ENCODE measurements at places on chromosomes 11 and 22.

DNA sequence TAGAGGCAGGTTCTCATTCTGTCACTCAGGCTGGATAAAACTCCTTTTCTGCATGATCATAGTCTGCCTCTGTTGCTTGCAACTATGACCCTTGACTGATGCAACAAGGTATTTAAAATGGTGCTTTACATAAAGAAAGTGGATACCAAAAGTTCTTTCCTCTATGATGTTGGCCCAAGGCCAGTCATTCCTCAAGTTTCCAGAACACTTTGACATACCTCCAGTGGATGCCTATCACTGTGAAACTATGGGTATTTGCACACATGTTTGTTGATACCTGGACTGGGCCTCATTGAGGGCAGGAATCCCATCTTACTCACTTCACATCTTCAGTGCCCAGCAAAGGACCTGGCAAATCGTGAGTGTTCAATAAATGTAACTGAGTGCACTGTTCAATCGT, 159.0 kb upstream of the ZC3H12C start:
- no peak for DNase-seq

DNA sequence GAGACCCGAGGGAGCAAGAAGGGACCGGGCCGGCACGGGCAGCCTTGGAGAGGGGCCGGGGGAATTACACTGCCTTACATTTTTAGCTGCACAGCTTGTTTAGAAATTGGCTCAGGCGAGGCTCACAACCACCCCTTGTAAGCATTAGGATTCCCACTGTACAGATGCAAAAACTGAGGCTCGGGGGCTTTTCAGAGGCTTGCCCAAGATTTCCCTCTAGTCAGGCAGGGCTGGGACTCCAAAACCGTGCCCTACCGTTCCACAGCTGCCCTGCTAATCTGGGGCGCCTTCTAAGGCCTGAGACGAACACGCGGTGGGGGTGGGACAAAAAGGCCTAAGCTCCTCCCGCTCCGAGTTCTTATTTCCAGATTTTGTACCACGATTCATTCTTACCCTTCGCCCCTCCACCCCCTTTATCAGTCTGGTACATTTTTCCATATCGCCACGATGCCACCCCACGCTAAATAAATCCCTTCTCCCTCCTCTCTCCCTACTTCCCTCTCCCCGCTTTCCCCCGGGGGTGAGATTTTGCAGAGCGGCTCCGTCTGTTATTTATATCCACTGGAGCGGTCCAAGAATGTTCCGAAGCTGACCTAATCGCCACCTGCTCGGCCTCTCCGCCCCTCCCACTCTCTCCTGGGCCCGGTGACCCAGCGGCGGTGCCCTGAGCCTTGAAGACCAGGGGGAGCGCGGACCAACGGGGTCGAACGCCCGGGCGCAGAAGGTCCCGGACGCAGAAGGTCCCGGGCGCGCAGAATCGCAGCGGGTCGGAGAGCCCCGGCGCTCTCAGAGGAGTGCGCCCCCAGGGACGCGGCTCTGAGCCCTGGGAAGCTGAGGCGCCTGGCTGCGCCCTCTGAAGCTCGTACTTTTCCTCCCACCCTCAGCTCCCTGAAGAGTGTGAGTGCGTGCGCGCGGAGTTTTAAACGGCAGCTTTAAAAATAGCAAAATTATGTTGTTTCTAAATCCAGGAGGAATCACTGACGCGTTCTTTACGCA, 764 bp upstream of the PACSIN3 start:
- DNase-seq, result peak; percentile 44

DNA sequence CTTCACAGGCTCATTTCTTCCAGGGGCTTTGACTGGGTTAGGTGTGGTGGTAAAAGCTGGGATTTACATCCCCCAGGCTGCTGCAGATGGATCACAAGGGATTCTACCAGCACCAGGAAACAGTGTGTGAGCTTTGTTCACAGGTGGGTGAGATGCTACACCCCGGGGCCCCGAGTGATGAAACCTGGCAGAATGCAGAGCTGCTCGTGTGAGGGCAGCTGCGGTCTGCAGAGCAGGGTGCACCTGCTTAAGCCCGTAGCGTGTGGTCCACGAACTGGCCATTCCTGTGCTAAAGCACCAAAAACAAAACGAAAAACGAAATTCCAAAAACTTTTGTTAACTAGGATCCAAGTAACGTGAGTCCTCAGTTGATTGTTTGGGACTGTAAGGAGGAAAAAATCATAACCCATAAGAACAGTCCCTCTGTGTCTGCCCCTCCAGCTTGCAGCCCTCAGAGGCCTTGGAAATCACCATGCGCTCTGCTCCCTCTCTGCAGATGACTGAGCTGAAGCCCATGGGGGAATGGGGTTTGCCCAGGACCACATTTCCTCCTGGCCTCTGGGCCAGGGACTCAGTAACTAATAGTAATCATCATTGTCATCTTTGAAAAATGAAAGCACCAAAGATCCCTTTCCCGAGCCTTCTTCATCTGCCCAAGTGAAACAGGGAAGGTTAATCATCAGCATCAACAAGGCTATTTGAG, 24.6 kb downstream of the ELF5 start:
- DNase-seq, result no peak

GRCh38 chr11:17651681-17652080, 67.7 kb upstream of the MYOD1 start:
- no peak for DNase-seq

GRCh38 chr11:37353192-37353591, 755.2 kb upstream of the RAG2 start:
- DNase-seq, result no peak

- no peak for DNase-seq
Measured at GRCh38 chr11:12602421-12602820, 71.8 kb upstream of the TEAD1 start.

- no peak for DNase-seq
Measured at GRCh38 chr11:105622016-105622415, 12.1 kb downstream of the GRIA4 start.

DNA sequence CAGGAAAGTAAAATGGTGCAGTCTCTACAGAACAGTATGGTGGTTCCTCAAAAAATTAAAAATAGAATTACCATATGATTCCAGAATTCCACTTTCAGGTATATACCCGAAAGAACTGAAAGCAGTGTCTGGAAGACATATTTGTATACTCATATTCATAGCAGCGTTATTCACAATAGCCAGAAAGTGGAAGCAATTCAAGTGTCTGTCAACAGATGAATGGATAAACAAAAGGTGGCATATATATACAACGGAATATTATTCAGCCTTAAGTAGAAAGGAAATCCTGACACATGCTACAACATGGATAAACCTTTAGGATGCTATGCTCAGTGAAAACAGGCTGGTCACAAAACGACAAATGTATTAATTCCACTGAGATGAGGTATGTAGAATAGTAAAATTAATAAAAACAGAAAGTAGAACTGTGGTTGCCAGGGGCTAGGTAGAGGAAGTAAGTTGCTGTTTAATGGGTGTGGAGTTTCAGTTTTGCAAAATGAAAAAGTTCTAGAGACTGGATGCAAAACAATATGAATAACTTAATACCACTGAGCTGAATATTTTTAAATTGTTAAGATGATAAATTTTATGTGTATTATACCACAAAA, 14.5 kb downstream of the SAA1 start:
- no peak for DNase-seq

GRCh38 chr11:134466610-134467567, 54.8 kb upstream of the B3GAT1 start:
- DNase-seq, result no peak

DNA sequence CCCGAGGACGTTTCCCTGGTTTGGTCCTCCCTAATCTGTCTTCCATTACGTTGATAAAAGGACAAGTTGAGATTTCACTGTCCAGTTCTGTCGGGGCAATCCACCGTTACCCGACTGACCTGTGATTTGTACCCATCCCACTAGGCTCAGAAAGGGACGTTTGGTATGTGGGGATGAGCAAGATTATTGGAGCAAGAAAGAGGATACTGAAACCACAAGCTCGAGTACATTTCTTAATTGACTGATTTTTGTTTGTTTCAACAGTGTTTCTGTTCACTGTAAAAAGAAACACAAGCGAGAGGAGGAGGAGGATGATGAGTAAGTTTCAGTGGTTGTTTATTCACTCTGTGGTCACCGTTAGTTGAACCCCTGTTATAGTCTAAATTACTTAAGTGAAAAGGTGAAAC, 969 bp downstream of the CCDC117 start:
- DNase-seq, result no peak

- DNase-seq, result peak; percentile 30
Measured at GRCh38 chr11:61747192-61747966, 5.1 kb upstream of the MYRF start.

All from activated T-cell treated with anti-CD3 and anti-CD28 coated beads for 48 hours (primary cell).